ENCODE measurements at places on chromosomes 6 and 20. TPM values are rescaled to one million over a fixed set of nuclear protein-coding genes. Genes with fewer than 3 reads are reported as not detected.

GRCh38 chr6:153070756-153071155 is 60.3 kb downstream of the RGS17 start:
- no peak for DNase-seq

GRCh38 chr20:53672484-53673129 is 79.0 kb upstream of the ZNF217 start:
- DNase-seq, result no peak

- peak; percentile 85 for DNase-seq
Observed at GRCh38 chr6:112695001-112695400, 347.9 kb downstream of the RFPL4B start.

- DNase-seq, result no peak
Observed at GRCh38 chr6:137806914-137807682, 60.0 kb upstream of the TNFAIP3 start.

- DNase-seq, result peak; percentile 1
Observed at GRCh38 chr6:63352544-63353285, 32.9 kb upstream of the LGSN start.

- no peak for DNase-seq
Observed at GRCh38 chr6:33732817-33733708, 13.6 kb downstream of the IP6K3 start.

- no peak for DNase-seq
Observed at GRCh38 chr6:30922447-30922852, 8.4 kb downstream of the VARS2 start.

GRCh38 chr6:33576668-33577067 is 3.4 kb downstream of the BAK1 start:
- DNase-seq, result no peak

DNA sequence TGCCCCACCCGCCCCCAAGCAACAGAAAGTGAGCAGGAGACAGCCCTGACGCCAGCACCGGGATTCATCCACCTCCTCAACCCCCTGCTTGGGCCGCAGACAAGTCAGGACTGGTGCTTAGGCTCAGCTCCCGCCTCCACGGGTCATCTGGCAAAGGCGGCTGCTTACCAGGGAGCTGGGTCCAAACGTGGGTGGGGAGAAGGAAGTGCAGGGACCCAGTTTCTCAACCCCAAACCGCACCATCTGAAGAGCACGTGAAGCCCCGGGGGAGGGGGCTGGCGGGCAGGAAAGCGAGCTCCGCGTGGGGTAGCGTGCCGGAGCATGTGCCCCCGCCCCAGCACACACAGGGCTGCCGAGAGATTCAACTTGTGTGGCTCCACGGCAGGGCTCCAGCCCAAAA is 87.2 kb downstream of the BMP7 start:
- no peak for DNase-seq

GRCh38 chr20:46757754-46758678 is 48.6 kb downstream of the SLC2A10 start:
- peak; percentile 45 for DNase-seq

DNA sequence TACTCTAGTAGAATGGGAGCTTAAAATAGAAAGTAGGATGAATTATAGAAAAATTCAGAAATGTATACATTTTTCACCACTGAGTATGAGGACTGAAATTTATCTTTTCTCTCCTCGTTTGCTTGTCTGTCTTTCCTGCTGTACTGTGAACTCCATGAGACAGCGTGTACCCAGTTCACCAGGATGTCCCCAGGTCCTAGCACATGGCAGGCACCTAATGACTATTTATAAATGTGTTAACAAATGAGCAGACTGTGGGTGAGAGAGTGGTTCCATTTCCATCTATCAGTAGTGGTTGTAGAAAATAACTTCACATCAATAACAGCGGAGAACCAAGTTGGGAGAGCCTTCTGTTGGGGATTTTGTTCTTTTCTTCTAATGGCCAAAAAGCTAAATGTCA is 106.3 kb downstream of the NUS1 start:
- DNase-seq, result no peak

GRCh38 chr6:116022841-116023445 is 37.7 kb downstream of the FRK start:
- no peak for DNase-seq

GRCh38 chr20:61284752-61285151 is 32.7 kb downstream of the CDH4 start:
- no peak for DNase-seq

DNA sequence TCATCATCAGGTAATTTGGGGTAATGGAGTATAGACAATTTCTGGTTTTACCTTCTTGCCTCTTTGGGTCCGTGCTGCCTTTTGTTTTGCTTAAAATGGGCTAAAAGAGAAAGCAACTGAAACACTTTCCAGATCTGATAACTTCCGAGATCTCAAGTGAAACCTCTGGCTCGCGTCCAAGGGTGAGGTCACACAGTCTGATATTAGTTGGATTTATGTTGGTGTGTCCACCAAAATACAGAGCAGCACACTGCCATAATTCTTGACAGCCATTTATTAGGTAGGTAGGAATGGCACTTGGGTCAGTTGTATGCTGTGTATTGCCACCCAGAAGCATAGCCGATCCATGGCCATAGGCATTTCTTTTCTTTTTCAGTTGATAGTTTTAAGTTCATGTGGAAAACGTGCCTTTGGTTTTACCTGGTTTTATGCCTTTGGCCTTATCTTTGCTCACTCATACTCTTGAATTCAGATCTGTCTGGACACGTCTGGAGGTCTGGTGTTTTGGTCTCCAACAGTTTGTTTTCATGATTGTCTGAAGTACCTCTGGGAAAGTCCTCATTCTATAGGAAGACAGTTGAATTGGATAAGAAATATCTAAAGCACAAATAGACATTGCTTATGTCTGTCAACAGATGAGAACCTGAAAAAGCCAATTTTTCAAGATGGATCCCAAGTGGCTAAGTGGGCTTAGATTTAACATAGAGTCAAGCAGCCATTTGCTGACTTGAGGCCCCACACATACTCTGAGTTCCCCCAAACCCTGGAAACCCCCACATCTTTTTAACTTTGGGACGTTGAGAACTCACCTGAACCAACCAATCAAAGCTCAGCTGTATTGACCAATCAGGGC is 320.8 kb downstream of the SOX4 start:
- peak; percentile 88 for DNase-seq

DNA sequence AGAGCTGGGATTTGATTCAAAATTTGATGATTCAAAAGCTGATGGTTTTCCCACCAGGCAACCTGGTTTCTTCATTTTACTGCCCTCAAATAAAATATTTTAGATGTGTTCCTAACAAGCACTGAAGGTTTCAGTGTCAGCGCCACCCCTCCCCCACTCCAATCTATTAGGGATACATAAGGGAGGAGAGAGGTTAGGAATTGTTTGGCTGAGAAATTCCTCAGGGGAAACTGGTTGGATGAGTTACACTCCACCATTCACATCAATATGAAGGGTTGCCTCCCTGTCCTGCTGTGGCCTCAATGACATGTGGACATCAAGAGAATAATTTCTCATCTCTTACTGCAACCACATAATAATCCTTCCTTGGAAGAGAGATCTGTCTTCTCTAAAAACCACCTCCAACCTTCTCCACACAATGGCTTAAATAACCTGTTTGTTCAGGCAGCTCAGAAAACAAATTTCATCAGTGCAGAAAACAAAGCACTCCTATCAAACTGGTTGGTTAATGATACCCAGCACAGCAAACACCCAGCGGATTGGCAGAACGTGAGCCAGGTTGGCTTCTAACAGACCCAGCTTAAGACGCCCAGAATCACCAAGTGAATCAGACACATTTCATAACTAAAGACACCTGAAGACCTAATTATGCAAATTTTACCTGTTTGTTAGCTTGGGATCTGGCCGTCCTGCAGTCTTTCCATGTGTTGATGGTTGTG is 136.0 kb upstream of the SGK1 start:
- no peak for DNase-seq

- DNase-seq, result no peak
Observed at GRCh38 chr6:147707524-147707923, 199.0 kb downstream of the SAMD5 start.

GRCh38 chr20:32966881-32967781 is 37.1 kb downstream of the SUN5 start:
- no peak for DNase-seq

DNA sequence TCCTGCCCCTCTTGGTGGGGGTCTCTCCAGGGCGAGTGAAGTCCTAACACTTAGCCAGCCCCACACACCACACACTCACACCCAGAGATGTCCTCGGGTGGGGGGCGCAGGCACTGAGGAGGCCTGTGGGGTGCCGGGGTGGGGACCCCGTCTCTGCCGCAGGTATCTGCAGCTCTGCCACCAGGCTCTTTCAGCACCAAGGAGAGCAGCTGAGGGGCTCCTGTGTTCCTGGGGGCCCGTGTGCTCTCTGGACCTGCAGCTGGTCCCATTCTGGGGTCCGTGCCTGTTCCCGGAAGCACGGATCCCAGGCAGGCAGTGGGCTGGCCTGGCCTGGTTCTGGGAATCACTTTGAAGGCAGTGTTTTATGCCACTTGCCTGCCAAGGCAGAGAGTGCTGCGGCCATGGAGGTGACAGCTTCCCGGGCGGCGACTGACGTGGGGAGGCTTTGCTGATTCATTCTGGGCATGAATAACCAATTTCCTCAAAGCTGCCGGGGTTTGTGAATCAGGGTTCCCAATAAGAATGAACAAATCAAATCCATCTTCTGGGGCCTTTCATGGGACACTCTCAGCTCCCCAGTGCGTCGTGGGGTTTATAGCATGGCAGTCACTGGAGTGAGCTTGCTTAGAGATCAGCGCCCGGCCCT is 54.4 kb upstream of the SLCO4A1 start:
- no peak for DNase-seq

- no peak for DNase-seq
Observed at GRCh38 chr20:24469894-24470745, 691 bp downstream of the SYNDIG1 start.

- no peak for DNase-seq
Observed at GRCh38 chr6:93366506-93366905, 52.9 kb downstream of the EPHA7 start.

DNA sequence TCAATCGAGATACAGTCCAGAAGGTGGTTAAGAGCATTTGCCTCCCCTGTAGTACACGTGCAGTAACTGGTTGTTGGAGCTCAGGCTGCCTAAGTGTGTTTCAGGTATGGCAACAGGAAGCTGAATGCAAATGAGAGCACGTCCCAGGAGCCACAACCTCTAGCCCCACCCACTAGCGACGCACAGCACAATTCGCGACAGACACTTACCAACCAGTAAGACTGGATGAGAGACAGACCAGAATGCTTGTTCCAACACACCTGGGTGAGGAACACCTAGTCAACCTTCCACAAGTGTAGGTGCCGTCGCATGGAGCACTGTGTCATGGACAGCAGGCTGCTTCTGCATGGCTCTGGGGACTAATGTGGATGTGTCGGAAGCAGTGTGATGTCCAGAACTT is 7.2 kb upstream of the SERPINB1 start:
- no peak for DNase-seq

- no peak for DNase-seq
Observed at GRCh38 chr6:88454658-88455057, 288.5 kb upstream of the CNR1 start.

GRCh38 chr6:118886641-118887040 is 7.3 kb upstream of the ASF1A start:
- DNase-seq, result no peak

DNA sequence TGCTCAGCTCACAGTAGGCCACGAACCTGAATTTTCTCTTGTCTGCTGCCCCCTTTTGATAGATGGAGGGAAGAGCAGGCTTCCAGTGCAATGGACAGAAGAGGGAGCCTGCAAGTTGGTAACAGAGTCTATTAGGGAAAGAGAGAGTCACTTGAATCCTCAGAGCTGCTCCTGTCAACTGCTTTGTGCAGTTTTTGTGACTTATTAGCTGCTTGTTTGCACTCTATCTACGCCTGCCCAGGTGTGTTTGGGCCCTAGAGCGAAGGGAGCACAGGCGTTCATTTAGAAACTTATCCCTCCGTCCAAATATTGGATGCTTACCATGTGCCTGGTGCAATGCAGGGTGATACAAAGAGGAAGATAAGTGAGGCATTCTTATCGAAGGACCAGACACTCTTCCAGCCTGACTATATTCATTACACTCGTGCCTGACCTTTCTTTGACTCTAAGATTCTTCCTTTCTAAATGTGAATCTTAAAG is 11.6 kb upstream of the SLC2A12 start:
- peak; percentile 80 for DNase-seq

GRCh38 chr20:38216201-38216600 is 44.3 kb downstream of the KIAA1755 start:
- no peak for DNase-seq

GRCh38 chr20:32153771-32154170 is 44.3 kb downstream of the TM9SF4 start:
- DNase-seq, result no peak

DNA sequence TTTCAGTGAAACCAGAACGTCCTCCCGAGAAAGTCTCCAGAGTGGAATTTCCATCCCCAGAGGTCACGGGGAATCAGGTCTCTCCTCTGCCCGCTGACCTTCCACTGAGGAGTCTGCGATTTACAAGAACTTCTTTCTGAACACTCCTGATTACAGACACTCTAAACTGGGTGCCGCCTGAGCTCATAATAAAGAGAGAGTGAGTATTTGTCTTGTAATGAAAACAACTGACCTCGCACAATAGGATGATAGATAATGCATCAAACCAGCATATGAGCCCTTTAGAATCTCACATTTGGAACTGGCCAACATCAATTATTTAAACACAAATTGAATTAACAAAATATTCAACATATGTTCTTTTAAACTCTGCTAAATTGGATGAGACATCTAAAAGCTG is 47.5 kb downstream of the DLL1 start:
- no peak for DNase-seq

DNA sequence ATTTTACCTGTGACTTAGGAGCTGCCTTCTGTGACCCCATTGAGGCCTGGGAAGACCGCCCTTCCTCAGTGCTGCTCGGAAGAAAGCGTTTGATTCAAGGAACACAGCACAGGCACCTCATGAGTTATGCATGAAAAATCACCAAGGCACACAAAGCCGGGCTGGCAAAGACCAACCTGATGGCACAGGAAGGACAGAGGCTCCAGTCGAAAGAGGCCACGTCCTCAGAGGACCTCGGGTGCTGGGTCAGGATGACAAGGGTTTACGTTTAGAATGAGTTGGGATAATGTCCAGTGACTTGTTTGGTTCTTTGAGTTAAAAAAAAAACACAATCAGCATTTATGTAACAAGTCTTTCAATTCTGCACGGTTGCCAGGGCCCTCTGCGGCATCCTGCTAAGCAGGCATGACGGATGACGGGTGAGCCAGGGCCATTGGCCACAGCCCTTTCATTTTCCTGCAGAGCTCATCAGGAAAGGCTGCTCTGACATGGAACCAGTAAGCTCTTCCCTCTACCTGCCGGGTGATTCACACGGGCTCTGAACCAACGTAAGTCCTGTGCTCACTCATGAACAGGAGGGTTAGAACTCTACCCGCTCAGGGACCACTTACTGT is 112.8 kb downstream of the DACT2 start:
- no peak for DNase-seq

Gene PAK1IP1
- 10.1 TPM for total RNA-seq

Gene OR2H2
- total RNA-seq, result not detected

Gene WFDC2
- not detected for total RNA-seq

Gene GSTA3
- not detected for total RNA-seq

Gene ENPP1
- total RNA-seq, result 0.13 TPM

Gene HLA-DOA
- total RNA-seq, result not detected

Gene SIRPG
- total RNA-seq, result not detected

Gene DPM1
- 45.6 TPM for total RNA-seq

Gene UBD
- total RNA-seq, result 91.9 TPM

Gene C6orf118
- total RNA-seq, result not detected
